Hematopoietic multipotent progenitor cell (in vitro differentiated cells): ENCODE measurements at places on chromosomes 5 and 9.

- DNase-seq = no peak
These were observed 97.2 kb downstream of the SREK1 start for GRCh38 chr5:66241136-66241825.

- no peak for DNase-seq
These were observed 561 bp downstream of the DAPK1 start for GRCh38 chr9:87498046-87498810.

GRCh38 chr5:121982893-121983285 lies 21.1 kb downstream of the SRFBP1 start:
- DNase-seq = no peak

GRCh38 chr5:146718609-146719008 lies 159.9 kb downstream of the PPP2R2B start:
- no peak for DNase-seq

- no peak for DNase-seq
These were observed 302.8 kb downstream of the EBF1 start for GRCh38 chr5:158796812-158797497.

- no peak for DNase-seq
These were observed 258.7 kb upstream of the ARRDC3 start for GRCh38 chr5:91641730-91642350.

- DNase-seq = no peak
These were observed 179.5 kb downstream of the YTHDC2 start for GRCh38 chr5:113692891-113693457.

DNA sequence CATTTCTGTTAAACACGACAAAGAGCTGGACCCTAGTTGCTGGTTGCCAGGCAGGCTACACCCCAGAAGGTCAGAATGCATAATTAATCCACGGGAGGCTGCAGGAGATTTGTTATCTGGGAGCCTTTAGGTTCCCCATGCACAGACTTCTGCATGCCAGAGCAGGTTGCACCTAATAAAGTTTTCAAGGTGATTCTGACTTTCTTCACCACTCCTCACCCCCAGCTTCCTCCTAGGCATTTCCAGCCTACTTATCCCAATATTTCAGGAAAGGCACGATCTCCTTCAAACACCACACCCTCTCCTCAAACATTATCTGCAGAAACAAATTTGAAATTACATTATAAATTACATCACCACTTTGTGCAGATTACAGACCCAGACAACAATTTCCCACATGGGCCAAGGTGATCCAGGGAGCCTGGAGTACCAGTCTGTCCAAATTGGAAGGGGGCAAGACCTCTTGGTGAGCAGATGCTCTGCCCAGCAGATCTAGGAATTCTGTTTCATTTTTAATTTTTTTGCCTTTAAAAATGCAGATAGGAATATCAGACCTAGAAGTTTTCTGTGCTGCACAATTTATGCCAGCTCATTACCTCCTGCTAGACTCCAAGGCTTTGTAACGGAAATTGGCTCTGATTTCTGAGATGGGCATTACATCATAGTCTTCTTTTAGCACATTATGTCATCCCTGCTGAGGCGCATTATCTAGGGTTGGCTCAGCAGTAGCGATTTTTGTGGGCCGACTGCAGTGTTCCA lies 363.4 kb upstream of the SLC30A5 start:
- no peak for DNase-seq

DNA sequence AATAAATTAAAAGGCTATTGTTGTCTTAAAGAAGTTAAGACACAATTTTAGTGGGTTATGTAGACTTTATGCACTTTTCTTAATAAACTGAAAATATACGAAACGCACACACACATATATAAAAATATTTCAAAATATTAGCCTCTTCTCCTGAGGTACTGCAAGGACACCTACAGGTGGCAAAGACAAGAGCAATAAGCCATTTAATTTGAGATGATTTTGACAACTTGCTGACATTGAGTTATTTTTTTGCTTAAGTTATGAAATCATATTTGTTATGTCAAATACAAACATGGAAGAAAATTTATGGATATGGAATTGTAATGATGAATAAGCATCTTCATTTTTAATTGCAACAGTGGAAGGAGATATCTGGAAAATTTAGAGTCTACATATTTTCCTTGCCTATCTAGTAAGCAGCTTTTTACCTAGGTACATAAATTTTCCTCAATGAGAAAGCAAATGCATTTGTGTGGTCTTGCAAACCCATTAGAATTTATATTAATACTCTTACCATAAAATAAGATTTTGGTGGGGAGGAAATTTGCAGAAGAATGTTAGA lies 301.6 kb downstream of the ISL1 start:
- no peak for DNase-seq

- no peak for DNase-seq
These were observed 218.4 kb downstream of the FSTL4 start for GRCh38 chr5:133393776-133394476.

- no peak for DNase-seq
These were observed 1.8 kb downstream of the SHB start for GRCh38 chr9:38066914-38067858.

DNA sequence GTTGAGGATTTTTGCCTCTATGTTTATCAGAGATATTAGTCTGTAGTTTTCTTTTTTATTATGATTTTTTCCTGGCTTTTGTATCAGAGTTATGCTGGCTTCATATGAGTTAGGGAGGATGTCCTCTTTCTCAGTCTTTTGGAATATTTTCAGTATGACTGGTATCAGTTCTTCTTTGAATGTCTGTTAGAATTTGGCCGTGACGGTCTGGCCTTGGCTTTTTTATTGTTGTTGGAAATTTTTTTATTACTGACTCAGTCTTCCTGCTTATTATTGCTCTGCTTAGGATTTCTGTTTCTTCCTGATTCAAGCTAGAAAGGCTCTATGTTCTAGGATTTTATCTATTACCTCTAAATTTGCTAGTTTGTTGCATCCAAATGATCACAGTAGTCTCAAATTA lies 421.9 kb downstream of the CDH10 start:
- DNase-seq = no peak

- DNase-seq = no peak
These were observed 50.4 kb downstream of the SNX18 start for GRCh38 chr5:54567996-54568395.

GRCh38 chr5:100840789-100841188 lies 62.3 kb downstream of the ST8SIA4 start:
- no peak for DNase-seq

DNA sequence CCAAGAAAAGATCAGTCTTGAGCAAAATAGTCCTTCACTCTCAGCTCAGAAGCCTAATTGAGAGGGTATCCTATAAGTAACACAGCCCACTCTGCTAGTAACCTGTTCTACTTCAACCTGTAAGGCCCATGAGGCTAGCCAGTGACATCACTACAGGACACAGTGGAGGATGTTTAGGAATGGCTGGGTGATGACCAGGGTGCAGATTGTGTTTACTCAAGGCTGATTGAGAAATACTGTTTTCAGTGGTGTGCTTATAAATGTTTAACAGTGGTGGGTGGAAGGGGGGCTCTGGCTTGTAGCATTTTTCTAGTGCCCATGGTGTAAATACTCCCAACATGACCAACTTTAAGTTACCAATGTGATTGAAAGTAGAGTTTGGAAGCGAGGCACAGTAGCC lies 159.8 kb upstream of the CCDC152 start:
- no peak for DNase-seq

DNA sequence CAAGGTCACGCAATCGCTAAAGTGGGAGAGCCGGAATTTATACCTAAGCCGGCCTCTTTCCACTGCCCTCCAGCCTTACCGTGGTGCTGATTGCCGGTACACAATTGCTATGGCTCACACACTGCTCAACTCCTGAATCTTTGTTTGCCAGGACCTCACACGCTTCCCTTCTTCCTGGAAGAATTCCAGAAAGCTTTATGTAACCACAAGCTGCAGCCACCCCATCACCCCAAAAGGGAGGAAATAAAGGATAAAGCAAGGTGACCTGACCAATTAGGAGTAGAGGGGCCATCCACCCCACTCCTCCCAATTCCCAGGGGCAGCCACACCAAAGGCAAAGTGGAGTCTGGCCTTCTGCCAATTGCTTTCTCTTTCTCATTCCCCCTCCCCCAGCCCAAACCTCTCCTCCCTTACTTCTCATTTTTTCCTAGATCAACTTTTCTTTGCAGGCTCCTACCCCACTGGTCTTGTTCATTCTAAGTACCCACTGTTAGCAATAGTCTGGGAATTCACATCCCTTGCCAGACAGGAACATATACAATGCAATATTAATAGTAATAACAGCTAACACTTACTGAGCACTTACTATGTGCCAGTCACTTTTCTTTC lies 18.0 kb upstream of the CDC23 start:
- DNase-seq = no peak

DNA sequence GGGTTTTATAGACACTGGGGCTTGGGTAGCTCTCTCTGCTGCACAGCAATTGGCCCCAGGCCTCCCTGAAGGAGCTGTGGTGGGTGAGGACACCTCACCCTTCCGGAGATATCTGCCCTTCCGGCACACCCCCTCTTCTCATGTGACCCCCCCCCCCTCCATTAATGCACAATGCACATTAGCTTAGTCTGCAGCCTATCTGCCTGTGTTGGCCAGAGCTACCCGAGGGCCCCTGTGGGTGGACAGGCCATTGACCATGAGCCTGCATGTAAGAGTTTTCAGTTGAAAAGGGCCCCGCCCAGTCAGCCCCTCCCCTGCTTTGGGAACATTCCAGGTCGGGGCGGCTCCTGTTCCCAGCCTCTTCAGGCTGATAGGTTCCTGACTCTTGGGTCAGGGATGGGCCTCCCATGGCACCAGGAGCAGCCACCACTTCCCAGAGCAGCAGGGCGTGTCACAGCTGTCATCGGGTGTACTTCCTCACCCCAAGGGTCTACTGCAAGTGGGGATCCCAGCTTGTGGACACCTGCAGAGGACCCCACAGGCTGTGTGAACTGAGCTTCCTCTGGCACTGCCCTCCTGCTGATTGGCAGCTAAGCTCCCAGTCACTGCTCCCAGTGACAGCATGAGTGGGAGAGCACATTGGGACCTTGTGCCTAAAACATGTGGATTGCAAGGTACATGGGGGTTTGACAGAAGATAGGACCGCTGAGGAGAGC lies 17.8 kb downstream of the PHF2 start:
- DNase-seq = no peak

GRCh38 chr5:174563899-174564298 lies 160.5 kb upstream of the MSX2 start:
- DNase-seq = no peak

DNA sequence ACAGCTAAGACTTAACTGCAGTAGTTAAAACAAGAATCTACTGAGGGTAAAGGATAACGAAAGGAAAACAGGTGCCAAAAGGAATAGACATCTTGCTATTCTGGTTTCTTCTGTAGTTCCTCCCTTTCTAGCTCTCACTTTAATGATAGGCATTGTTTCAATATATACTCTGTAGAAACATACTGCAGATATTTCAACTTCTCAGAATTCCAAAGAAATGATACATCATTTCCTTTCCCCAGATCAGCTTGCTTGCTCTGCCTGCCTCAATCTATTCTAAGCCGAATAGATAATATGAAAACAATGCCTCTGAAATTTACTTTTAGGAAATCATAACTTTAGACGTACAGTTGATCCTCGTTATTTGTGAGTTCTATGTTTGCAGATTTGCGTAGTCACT lies 46.3 kb downstream of the ACO1 start:
- no peak for DNase-seq

GRCh38 chr5:149409268-149409948 lies 30.3 kb upstream of the IL17B start:
- DNase-seq = no peak

DNA sequence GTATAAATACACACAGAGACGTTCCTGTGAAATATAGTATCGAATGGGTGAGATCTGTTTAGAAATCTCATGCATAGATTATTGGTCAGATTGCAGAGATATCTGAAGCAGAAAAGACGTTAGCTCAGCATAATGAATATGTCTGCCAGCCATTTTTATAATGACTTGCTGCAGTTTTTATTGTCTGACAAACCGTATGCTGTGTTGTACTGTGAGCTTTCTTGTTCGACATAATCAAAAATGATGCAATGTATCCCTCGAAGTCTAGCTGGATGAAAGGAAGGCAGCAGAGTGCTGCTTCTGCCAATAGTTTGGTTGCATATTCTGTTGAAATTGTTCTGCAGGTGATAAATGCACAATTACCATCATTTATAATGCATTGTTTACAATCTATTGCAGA lies 514.9 kb upstream of the ARRDC3 start:
- DNase-seq = no peak

- DNase-seq = no peak
These were observed 130.4 kb upstream of the RFX3 start for GRCh38 chr9:3656224-3656623.

GRCh38 chr5:153094333-153094732 lies 396.1 kb upstream of the GRIA1 start:
- no peak for DNase-seq
